CD4-positive, alpha-beta T cell (primary cell): ENCODE measurements at places on chromosomes 11 and 22. TPM values are rescaled to one million over a fixed set of nuclear protein-coding genes. Genes with fewer than 3 reads are reported as not detected.

MS4A15 gene
- not detected for total RNA-seq

GNAZ gene
- 0.20 TPM for total RNA-seq

SYCE3 gene
- total RNA-seq = not detected

LGALS12 gene
- total RNA-seq = not detected

BIRC3 gene
- 115 TPM for total RNA-seq

P2RY2 gene
- not detected for total RNA-seq

CABP4 gene
- 7.5 TPM for total RNA-seq

ANO5 gene
- not detected for total RNA-seq

FGF19 gene
- total RNA-seq = not detected

RBMXL2 gene
- total RNA-seq = 0.14 TPM

CHRNA10 gene
- 0.39 TPM for total RNA-seq

C11orf52 gene
- not detected for total RNA-seq

GLB1L2 gene
- total RNA-seq = 0.59 TPM

TRPC6 gene
- total RNA-seq = not detected

ACCS gene
- 17.7 TPM for total RNA-seq

CEP126 gene
- 1.2 TPM for total RNA-seq

PAMR1 gene
- total RNA-seq = not detected

CALCB gene
- 0.39 TPM for total RNA-seq

MUC6 gene
- total RNA-seq = not detected

LMNTD2 gene
- 10.3 TPM for total RNA-seq

KRTAP5-1 gene
- not detected for total RNA-seq

CCDC116 gene
- total RNA-seq = 0.20 TPM

VSIG10L2 gene
- total RNA-seq = not detected

ASPHD2 gene
- total RNA-seq = 0.85 TPM

UBQLN3 gene
- not detected for total RNA-seq

MMP1 gene
- not detected for total RNA-seq

PGA3 gene
- not detected for total RNA-seq

C11orf87 gene
- total RNA-seq = not detected

LDHAL6A gene
- not detected for total RNA-seq

APOBEC3H gene
- 0.67 TPM for total RNA-seq

OR9I1 gene
- total RNA-seq = not detected

OR4D11 gene
- not detected for total RNA-seq

APOA5 gene
- not detected for total RNA-seq

PDGFB gene
- total RNA-seq = 0.45 TPM

OSM gene
- total RNA-seq = 13.9 TPM

RAG2 gene
- total RNA-seq = not detected

CSNK1E gene
- total RNA-seq = 208 TPM

SCUBE2 gene
- total RNA-seq = 0.17 TPM

OR8A1 gene
- not detected for total RNA-seq

HEPN1 gene
- total RNA-seq = not detected

MS4A4A gene
- not detected for total RNA-seq

ST14 gene
- total RNA-seq = 0.31 TPM

KCNK7 gene
- 5.0 TPM for total RNA-seq

HTATIP2 gene
- total RNA-seq = 9.8 TPM

MS4A14 gene
- not detected for total RNA-seq

BRSK2 gene
- total RNA-seq = 0.55 TPM

CRACR2B gene
- total RNA-seq = not detected

NLRP14 gene
- not detected for total RNA-seq

PIH1D2 gene
- total RNA-seq = not detected

OR8D4 gene
- total RNA-seq = not detected

LDLRAD3 gene
- total RNA-seq = 0.20 TPM

PANX3 gene
- not detected for total RNA-seq

GLYAT gene
- total RNA-seq = not detected
